Amniotic stem cell (primary cell): ENCODE measurements at places on chromosomes 1 and 21.

- no peak for DNase-seq
Measured at GRCh38 chr1:94741510-94741909, 78.6 kb upstream of the SLC44A3 start.

DNA sequence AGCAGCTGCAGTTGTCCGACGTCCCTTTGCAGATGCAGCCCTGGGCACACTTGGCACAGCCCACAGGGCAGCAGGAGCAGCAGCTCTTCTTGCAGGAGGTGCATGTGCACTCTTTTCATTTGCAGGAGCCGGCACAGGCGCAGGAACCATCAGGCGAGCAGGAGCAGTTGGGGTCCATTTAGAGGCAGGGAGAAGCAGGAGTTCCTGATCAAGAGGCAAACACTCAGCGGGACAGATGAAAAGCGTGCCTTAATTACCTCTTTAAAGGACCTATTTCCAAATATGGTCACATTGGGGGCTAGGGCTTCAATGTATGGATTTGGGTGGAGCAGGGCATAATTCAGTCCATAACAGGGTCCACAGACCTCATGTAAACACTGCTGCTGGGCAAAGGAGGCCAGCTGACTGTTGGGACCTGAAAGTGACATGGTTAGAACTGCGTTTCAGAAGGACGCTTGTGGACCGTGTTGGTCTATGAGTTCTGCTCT lies 4.3 kb upstream of the CPLANE2 start:
- no peak for DNase-seq

DNA sequence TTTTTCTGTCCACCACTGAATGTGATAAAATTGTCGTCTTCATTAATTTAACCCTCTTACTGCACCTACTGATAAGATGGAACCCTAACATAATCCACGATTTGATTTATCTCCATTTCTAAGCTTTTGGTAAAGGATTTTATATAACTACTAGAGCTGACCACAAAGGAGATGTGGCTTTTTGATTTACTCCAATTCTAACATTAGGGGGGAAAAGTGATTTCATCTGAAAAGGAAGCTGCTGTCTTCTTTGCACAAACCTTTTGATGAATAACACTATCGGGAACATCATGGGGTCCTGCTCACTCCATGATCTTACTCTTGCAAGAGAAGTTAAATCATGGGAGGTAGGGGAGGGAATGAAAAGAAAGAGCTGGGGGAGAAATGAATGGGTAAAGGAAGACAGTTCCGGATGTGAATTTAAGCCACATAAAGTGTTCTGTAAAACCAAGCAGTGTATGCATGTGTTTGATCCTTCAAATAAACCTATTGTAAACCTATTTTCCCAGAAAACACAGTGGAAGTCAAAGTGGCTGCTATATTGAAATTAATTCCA lies 161.8 kb downstream of the GABPA start:
- DNase-seq = no peak

DNA sequence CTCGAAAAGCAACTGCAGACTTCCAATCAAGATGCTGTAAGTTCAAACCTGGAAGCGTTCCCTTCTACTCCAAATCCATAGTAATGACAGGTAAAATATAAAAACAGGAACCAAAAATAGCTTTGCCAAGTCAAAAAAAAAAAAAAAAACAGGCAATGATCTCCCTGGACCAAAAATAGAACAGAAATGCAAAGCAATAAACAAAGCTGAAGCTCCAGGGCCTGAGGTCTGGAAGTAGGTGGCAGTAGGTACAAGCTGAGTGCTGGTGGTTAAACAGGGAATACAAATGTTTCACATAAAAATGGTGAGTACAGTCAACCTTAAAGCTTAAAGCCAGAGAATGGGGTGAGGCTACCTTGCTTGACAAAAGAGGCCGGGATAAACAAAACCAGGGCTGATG lies 610.8 kb downstream of the SMYD3 start:
- no peak for DNase-seq

- DNase-seq = no peak
Measured at GRCh38 chr21:35449846-35450245, 400.7 kb upstream of the RUNX1 start.

DNA sequence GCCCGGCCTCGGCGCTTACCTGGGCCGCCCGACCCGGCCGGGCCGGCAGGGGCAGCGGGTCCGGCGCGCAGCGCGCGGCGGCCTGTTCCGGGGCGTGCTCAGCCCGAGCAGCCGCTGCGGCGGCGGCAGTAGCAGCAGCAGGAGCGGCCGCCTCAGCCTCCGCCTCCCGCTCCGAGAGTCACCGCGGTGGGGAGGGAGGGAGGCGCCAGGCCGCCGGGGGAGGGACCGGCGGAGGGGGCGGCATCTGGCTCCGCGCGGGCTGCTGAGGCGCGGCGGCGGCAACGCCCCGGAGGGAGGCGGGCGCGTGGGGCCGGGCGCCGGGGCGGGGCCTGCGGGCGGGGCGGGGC lies at the start of gene CTNNBIP1:
Gene CTNNBIP1, minus strand, starts transcription at position 194 of the 347 bp plus-strand sequence. CDS start 38,205 bp downstream, outside the sequence.
- DNase-seq = no peak

- DNase-seq = no peak
Measured at GRCh38 chr21:44537930-44538911, 1.8 kb downstream of the KRTAP10-1 start.

DNA sequence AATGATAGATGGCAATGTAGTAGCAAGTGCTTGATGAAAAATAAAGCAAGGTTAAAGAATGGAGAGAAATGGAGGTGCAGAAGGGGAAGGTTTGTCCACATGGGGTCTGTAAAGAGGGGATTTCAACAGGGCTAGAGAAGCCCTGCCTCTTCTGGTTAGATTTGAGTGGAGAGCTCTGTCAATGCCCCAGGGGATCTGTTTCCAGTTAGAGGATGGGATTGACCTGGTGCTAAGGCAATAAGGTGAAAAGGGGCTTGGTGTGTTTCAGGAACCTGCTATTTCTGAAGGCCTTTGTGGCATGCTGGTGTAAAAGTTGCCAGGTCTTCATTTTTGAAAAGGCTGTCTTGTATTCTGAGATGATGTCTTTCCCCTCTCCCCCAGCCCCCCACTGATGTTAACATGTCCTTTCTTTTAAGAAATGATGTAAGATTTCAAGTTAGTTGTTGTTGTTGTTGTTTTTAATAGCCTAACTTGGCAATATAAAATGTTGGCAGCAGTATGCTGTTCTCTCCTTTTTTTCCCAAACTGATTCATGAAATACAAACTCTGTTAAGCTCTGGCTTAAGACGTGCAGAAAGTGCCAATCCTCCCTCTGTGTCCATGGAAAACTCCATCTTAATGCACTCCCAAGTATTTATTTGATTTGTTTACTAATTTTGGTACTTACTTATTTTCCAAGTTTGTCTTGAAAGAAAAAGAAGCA lies 370.3 kb upstream of the ADGRL2 start:
- DNase-seq = no peak

- DNase-seq = no peak
Measured at GRCh38 chr1:206899717-206900116, 2.5 kb downstream of the IL24 start.
